ENCODE measurements at places on chromosomes 1 and 21.
A peak's percentile ranks its signal among the peaks of the same experiment; 100 is the strongest.

DNA sequence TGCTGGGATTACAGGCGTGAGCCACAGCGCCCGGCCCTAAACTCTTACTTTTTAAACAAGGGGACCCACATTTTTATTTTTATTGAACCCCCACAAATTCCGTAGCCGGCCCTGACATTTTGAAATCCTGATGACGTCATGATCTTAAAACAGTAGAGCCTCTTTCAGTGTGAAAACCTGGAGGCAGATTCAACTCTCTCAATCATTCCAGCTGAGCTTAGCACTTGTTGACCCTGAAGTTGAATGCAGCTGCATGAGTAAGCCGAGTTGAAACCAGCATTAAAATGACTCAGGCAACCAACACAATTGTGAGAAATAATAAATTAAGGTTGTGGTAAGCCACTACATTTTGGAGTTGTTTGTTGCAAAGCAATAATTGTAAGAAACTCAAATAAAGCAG lies 93.9 kb upstream of the ADGRL4 start:
- no peak for DNase-seq

DNA sequence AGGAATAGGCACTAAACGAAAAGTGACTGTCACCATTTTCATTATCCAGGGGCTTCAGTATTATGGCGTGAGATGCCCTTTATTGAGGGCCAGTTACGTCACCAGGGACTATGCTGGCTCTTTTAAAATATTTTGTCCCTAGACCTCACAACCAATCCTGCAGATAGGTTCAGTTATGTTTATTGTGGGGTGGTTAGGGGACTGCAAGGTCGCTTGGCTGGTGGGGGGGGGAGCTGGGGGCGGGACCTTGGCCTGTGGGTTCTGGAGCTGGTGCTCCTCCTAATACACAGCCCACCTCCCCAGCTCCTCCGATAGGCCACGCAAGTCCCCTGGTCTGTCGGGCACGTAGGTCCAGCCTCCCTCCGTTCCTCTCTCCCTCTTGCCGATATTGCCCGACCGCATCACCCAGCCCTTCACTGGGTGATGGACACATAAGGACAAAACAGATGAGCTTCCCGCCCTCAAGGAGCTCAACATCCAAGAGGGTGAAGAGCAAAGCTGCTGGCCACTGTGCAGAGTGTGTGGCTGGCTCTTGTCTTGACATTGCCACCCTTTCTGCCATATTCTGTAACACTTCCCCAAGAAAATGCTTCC lies 271.8 kb downstream of the MATN1 start:
- no peak for DNase-seq

DNA sequence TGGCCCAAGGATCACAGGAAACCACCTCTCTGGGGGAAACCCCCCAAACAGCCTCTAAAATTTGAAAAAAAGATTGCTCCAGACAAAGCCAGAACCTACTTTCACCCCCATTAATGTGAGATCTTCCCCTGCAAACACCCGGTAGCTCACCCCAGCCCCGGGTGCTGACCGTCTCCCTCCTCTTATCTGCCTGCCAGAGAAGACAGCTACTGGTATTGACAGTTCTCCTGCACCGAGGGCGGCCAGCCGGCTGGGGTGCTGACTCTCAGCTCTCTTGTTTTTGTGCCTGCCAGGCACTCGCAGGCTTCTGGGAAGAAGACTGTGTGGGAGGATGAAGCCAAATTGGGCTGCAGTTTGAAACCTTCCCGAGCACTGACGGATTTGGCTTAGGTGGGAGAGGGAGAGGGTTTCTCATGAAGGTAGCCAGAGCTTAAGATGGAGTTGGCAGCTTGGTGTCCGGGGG lies 48.2 kb downstream of the RASSF5 start:
- DNase-seq: no peak

GRCh38 chr1:43786960-43787359 lies 79.6 kb downstream of the ST3GAL3 start:
- no peak for DNase-seq

DNA sequence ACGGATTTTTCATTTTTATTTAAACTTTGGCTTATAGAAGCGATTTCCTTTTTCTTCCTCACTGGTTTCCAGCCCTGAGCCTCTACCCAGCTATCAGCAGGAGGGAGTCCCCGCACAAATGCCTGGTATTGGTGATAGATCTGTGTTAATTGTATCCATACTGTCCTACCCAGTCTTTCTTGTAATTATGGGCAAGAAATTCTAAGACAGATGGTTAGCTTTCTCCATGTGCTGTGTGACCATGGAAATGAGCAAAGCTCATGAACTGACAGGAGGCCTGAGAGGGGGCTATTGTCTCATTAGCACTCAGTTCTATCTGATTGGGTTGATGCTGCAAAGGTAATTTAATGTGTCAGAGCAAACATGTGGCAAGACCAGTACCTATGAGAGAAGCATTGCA lies 108.1 kb upstream of the IVNS1ABP start:
- no peak for DNase-seq

DNA sequence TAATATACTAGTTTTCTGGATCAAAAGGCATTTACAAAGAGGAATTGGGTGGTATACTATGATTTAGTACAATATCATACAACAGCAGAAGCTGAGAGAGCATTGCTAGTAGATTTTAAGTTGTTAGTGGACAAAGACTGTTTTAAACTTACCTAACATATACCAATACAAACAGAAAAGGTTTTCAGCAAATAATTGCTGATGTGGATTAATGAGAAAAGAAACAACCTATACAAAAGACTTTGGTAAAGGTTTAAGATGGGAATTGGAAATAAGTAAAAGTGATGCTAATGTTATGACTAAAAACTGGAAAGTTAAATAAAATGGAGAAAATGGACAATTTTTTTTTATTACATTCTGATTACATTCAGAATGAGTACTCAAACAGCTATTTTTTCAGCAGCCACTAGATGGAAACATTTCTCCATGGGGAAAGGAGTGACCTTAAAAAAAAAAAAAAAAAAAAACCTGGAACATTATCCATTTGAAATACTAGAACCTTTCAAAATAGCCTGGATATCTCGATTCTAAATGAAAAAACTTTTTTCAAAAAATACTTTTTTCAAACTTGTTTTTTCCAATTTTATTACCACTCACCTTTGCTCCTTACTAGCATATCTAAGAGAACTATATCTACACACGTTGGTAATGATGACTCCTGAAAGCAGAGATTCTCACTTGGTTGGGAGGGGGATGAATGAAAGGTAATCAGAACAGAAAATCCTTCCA lies 55.4 kb downstream of the EPRS1 start:
- DNase-seq: no peak

GRCh38 chr1:36463463-36463802 lies 751 bp downstream of the MRPS15 start:
- no peak for DNase-seq

GRCh38 chr1:8941906-8942305 lies 3.8 kb upstream of the CA6 start:
- no peak for DNase-seq

GRCh38 chr1:63073309-63074306 lies 248.8 kb upstream of the FOXD3 start:
- DNase-seq: peak; percentile 66

DNA sequence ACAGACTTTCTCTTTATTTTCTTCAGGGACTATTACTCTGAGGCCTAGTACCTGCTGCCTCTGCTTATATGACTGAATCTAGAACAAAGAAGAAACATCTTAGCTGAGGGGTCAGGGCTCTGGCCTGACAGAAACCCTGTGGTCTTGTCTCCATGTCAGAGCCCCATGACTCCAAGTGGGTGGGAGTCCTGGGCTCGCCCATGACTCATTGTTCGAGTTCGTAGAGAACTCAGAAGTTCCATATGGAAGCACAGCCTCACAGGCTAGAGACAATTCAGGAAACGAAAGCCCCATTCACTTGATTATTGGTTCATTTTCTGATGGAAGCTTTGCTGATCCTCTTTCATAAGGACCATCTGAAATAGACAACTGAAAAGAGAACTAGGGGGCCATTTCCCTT lies 73.2 kb downstream of the CD58 start:
- DNase-seq: no peak

GRCh38 chr1:17632541-17633184 lies 93.2 kb downstream of the ARHGEF10L start:
- no peak for DNase-seq

GRCh38 chr21:40616377-40616704 lies 230.6 kb downstream of the DSCAM start:
- no peak for DNase-seq

DNA sequence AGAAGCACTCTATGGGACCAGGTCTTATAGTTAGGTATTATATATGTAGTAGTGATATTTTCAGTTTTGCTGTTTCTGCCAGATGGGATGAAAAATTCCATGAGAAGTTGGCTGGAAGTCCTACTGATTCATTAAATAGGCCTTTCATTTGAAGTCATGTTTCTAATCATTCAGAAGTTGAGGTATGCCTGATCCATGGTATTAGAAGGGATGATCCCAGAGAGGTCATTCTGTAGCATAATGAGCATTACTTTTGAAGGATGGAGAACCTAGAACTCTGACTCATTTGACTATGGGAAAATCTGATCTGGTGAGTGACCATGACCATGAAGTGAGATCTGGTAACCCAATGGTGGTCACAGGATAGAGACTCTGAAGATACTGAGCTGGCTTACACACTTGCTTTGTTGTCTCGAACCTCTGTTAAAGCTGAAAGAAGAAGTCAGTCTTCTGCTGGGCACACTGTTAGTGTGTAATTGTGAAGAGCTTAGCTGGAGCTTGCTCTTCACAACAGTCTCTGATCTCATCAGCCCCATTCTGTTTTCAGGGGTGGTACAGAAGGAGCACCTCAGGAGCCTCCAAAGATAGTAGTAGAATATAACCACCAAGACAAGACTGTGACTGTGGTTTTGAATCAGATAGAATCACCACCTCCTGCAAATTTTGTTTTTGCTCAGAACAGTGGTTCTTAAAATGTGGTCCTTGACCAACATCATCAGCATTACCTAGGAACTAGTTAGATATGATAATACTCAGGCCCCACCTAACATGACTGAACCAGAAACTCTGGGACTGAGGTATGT lies 9.0 kb downstream of the MGST3 start:
- no peak for DNase-seq

DNA sequence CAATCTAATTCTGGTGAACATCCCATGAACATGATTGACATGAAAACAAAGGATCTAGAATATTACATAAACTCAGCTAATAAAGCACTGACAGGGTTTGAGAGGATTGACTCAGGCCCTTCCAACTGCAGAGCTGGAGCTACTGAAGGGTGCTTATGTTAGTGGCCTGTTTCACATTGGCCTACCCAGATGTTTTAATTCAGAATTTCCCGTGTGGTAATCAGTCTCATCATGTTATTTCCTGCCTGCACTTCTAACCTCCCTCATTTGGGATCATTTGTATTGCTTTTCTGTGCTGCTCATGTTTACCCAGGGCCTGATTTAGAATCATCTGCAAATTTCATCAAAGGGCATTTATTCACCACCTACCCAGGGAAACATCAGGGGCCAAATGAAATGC lies 270.3 kb downstream of the PLPP3 start:
- no peak for DNase-seq

- no peak for DNase-seq
These were observed 681.0 kb upstream of the USP24 start for GRCh38 chr1:55896210-55896609.

- no peak for DNase-seq
These were observed 9.3 kb upstream of the S100A10 start for GRCh38 chr1:152002960-152003359.

GRCh38 chr1:81703756-81704463 lies 96.8 kb upstream of the ADGRL2 start:
- DNase-seq: no peak

DNA sequence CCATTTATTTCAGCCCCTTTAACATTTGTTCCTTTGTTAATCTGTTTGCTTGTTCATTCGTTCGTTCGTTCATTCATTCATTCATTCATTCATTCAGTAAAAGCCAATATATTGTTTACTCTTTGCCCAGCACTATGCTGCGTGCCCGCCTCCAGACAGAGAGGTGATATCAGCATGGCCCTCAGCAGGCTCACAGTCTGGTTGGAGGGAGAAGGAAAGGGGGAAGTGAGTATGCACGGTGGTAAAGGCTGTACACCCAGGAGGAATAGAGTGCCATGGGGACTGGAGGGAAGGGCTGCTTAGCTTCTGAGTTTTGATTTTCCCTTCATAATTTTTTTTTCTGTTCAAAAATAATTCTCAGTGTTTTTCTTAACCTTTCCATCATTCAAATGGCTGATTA lies 144.7 kb downstream of the NOS1AP start:
- DNase-seq: no peak

DNA sequence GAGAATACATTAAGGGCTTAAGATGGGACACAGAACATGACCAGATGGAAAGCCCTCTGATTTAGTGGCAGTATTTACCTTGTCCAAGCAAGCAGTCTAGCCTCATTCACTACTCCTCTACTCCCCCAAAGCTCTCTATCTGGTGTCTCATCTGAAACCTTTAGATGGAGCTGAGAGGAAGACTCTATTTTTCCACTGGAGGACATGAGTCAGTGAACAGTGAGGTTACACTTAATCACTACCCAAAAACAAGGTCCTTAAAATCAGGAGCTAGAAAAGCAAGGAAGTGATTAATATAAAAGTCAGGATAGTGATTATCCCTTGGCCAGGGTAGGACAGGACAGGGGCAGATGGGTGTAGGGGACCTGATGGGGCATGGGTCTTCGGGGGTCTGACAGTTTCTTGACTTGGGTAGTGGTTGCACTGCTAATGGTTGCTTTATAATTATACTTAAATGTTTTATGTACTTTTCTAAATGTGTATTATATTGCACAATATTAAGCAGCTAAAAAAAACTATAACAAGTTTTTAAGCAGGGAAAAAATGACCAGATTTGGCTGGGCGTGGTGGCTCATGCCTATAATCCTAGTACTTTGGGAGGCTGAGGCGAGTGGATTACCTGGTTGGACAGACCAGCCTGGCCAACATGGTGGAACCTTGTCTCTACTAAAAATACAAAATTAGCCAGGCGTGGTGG lies 3.0 kb downstream of the PTPN22 start:
- DNase-seq: no peak

GRCh38 chr1:245923215-245923614 lies 583.9 kb downstream of the SMYD3 start:
- no peak for DNase-seq

DNA sequence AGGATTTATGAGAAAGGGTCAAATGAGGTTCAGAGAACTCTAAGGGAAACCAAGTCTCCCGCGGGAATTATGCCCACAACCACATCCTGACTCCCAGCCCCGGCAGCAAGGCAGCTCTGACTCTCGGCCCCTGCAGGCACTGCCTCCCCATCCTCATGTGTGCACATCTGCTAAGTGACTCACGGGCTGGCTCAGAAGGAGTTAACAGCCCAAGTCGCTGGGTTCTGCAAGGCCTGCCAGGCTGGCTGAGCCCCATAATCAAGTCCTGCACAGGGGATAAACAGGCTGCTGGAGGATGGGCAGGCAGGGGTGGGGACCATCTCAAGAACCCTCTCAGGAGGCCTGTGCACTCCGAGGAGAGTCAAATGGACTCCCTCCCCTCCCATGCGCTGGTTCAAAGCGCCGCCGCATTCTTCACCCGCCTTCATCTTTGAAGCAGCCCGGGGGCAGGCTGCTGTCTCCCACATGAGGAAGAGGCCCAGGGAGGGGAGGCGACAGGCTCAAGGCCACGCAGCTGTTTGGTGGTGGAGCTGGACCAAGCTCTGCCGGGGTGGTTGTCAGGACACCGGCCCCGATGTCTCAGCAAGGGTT lies 344.3 kb downstream of the MATN1 start:
- peak; percentile 50 for DNase-seq

- no peak for DNase-seq
These were observed 58.1 kb upstream of the ADAMTS5 start for GRCh38 chr21:27024971-27025370.
